Activated T-helper 9 cell treated with anti-CD3 and anti-CD28 coated beads, Interleukin-2, amount 50 U/mL, for 16 hours (primary cell): ENCODE measurements at places on chromosomes 12 and 14.

GRCh38 chr14:55302367-55303124, 31.3 kb downstream of the FBXO34 start:
- DNase-seq = no peak

GRCh38 chr12:58425481-58426392, 484.4 kb downstream of the ATP23 start:
- DNase-seq = no peak

GRCh38 chr12:112183141-112184021, 58.0 kb downstream of the TRAFD1 start:
- no peak for DNase-seq

GRCh38 chr14:35988972-35989690, 163.0 kb downstream of the BRMS1L start:
- no peak for DNase-seq

DNA sequence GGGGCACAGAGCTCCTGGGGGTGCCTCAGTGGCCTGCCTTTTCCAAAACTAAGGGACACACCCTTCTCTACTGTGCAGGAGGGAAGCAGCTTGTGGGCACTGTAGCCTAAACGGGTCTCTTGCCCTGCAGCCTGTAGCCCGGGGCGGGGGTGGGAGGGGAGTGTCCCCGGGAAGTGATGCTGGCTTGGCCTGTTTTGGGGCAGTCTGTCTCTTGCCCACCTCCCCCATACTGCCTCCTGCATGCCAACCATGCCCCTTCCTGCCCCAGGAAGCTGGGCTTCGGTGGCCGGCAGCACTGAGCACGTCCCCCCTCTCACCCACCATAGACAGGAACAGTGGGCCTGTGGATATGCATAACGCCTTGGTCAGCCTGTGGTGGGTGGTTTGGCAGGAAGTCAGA, 43.4 kb downstream of the PRIMA1 start:
- DNase-seq = no peak

- DNase-seq = no peak
Measured at GRCh38 chr14:95356245-95356869, 36.6 kb upstream of the CLMN start.

DNA sequence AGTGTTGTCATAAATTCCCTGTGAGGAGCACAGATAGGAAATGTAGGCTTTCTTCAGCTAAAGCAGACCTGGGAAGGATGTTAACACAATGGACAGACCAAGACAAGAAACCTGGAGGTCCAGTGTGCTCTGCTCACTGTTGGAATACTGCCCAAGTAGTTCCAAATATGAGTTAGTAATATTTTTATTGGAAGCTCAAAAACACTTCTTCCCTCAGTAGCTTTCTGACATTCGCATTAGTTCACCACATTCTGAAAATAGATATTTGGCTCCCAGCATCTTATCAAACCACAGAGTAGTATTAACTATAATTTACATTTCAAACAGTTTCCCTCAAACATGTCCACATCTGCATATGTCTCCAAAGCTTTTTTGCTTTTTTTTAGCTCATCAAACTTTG, 74.8 kb upstream of the PYGL start:
- no peak for DNase-seq

GRCh38 chr12:65881965-65882413, 57.7 kb downstream of the HMGA2 start:
- no peak for DNase-seq

- DNase-seq = no peak
Measured at GRCh38 chr14:63269561-63270225, 49.0 kb downstream of the GPHB5 start.

DNA sequence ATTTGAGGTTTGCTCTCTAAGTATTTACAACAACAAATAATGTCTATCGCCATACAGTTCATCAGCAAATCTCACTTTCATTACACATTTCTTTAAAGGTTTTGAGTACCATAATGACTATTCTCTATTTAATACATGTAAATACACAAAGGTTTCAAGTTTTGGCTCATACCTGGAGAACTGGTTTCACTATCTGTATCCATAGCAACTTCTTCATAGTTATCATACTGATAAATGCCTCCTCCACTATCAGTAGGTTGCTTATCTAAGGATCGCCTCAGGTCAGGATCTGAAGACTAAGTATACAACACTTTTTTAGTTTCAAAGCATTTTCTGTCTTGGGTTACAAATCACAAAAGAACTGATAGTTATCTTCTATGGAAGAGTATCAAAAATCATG, 21.4 kb downstream of the ZFC3H1 start:
- no peak for DNase-seq

GRCh38 chr12:3680919-3681594, 71.9 kb downstream of the CRACR2A start:
- no peak for DNase-seq

DNA sequence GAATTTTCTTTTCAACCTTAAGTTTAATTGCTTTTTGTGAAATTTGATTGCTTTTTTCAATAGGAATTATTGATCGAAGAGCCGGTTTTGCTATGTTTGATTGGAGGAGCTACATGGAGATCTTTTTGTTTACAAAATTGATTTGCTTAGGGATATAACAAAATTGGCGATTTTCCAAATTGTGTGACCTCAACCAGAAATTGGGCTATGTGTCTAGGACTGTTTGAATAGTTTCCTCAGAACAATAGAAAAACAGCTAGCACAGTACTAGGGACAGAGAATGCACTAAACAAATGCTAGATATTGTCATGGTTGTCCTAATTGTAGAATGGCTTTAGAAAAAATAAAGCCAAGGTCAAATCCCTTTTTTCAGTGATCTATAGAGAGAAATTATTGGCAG, 2.4 kb downstream of the SLC17A8 start:
- DNase-seq = no peak

GRCh38 chr14:20143911-20144310, 5.3 kb downstream of the OR4N5 start:
- no peak for DNase-seq

DNA sequence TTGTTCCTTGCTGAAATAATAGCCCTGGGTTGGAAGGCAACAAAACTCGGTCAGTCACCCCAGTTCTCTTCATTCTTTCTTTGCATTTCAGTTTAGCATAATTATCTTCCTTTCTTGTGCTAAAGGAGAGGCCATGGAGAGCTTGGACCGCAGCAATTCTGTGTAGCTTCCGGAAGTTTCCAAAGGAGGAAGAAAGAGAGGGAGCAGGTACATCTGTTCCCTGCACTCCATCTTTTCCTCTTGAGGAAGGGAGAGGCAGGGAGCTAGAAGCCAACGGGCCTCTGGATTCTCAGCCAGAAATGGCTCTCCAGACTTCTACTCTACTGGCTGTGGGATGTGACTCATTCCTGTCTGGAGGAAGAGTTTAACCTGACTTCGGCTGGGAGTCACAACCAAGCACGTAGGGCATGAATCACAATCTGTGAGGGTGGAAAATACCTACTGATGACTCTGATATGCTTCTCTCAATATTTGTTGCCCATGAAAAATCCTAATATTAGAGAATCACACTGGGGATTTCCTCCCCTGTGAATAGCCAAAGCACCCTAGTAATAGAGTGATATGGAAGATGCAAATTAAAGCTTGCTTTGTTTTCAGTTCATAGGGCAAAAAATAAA, 17.0 kb downstream of the ANO6 start:
- no peak for DNase-seq

- DNase-seq = no peak
Measured at GRCh38 chr12:111768159-111768895, 1.6 kb downstream of the ALDH2 start.

GRCh38 chr14:70697701-70698100, 56.0 kb downstream of the TTC9 start:
- DNase-seq = no peak

DNA sequence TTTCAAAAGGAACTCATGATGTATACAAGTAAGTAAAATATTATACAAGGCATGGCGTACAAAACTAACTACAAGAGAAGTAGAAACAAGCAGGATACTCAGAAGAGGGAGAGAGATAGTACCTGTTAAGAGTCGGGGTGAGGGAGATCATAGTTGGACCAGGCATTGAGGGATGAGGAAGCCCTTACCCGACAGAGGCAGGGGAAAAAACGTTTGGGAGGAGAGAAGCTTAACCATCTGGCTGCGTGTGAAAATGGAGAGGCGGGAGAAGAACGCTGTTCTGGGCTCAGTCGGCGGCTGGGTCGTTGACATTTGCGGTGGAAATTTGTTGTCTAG, 575 bp upstream of the FMNL3 start:
- no peak for DNase-seq
